Gastroesophageal sphincter (tissue), 4 donors: ENCODE measurements at places on chromosomes 3 and 15. TPM values are rescaled to one million over a fixed set of nuclear protein-coding genes. Genes with fewer than 3 reads are reported as not detected.

DNA sequence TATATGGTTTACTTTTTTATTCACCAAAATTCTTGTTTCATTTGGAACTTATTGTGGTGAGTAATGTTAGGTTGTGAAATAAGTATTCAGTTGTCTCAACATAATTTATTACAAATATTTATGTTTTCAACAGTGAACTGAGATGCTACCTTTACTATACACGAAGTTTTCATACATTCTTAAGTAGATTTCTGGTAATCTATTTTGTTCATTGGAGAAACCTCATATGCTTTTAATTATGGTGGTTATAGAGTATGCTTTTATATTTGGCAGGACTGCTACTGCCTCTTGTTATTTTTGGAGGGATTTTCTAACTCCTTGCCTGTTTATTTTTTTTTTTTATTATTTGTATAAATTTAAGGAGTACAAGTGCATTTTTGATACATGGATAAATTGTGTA is 253.1 kb downstream of the NLGN1 start:
- no peak for ATAC-seq

- no peak for ATAC-seq
These were observed 124.5 kb downstream of the GSK3B start for GRCh38 chr3:119969759-119970158.

GRCh38 chr15:92452143-92452542 is 58.5 kb downstream of the ST8SIA2 start:
- ATAC-seq, result no peak

- ATAC-seq, result no peak
These were observed 2.7 kb downstream of the IQSEC1 start for GRCh38 chr3:13070391-13071070.

GRCh38 chr3:109440353-109440752 is 103.0 kb upstream of the DPPA4 start:
- no peak for ATAC-seq

DNA sequence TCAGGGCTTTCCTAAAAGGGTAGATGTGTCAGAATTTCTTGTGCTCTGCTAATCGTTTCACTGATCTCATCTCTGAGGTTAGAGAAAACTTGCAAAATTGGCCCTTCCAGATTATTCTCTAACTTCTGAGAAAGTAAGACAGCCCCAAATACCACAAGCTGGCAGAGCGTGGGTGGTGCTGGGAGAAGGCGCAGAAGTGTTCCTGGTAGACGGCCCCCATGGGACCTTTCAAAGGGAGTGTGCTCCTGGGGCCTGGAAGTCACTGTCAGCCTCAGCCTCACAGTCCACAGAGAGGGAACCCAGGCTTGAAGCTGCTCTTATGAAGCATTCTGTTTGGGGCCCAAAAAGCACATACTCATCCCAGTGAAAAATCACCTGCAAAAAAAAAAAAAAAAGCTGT is 86.5 kb upstream of the PFN2 start:
- no peak for ATAC-seq

GRCh38 chr3:150169330-150169940 is 198.7 kb upstream of the PFN2 start:
- no peak for ATAC-seq

GRCh38 chr3:170098753-170099152 is 61.0 kb downstream of the GPR160 start:
- ATAC-seq, result no peak

The CHDH gene
- 5.5 TPM for total RNA-seq

The ADAMTSL3 gene
- 19.4 TPM for total RNA-seq

The UCN2 gene
- not detected for total RNA-seq
